Glutamatergic neuron (in vitro differentiated cells): ENCODE measurements at places on chromosomes 3 and 15.

GRCh38 chr3:46984591-46985459, 5.4 kb downstream of the NBEAL2 start:
- no peak for DNase-seq

DNA sequence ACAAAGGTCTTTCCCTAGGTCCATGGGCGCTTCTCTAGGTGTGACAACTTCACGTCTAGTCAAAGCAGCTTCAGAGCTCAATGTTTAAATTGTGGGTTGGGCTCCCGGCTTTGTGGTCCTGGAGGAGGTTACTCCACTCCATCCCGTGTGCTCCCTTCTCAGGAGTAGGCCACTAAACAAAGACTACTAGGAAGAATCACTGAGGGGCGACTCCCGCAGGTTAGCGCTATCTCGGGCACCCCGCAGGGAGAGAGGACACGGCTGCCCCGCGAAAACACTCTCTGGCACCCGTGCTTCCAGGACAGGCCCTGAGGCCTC, 500 bp downstream of the PARP6 start:
- DNase-seq, result no peak

DNA sequence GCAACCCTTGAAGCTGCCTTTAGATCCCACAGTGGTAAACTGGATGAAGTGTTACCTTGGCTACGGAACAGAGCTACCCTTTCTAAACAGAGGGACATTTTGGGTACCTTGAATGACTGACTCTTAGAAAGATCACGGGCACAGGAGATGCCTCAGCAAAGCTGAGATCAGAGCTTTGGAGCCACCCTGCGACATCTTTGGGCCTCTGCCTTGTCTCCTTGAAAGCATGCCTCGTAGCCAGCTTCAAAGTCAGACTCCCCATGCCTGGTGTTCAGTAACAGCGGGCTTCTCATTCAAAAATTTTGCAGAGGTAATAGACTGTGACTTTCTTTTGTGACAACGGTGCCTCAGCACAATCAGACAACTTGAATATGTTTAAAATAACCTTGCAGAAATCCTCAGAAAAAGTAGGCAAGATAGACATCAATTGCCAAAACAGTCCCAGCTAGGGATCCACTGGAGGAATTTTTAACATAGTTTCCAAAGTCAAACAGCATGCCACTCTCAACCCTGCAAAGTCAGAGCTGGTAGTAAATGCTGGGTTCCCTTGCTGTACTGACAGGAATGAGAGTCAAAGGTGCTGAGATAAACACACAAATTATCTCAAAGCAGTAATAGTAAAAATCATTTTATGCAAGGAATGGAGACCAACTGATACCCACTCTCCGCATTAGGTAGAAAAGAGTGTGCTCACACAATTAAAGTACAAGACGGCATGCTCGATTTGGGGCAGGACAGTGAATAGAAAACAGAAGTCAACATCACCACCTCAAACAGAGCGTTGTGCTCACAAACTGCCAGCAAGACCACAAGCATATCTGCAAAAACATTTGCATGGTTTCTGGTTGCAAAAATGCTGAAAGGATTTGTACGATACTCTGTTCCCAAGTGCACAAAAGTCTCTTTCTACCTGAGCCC, 82.1 kb downstream of the MYO1E start:
- DNase-seq, result no peak

DNA sequence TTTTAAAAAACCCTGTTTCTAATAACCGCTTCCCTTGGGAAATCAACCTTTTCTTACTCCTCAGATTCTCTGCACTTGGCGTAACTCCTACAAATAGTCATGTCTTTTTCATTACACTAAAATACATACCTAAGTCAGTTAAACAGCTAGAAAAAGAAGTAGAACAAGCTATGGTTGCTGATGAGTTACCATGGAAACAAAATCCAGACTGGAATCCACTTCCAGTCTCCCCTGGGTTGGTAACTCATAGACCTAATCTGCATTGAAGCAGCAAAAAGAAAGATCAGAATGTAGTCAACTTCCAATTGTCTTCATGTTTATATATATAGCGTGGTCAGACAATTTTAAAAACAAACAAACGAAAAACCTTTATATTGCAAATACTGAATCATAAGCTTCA, 260.8 kb upstream of the LRRN1 start:
- no peak for DNase-seq

- DNase-seq, result no peak
Measured at GRCh38 chr3:144187531-144188210, 216.0 kb downstream of the DIPK2A start.

GRCh38 chr15:25394898-25395297, 43.9 kb downstream of the UBE3A start:
- DNase-seq, result no peak
